ENCODE measurements at places on chromosomes 13 and 19.

GRCh38 chr13:91211510-91211909 lies 136.0 kb upstream of the MIR17HG start:
- DNase-seq: no peak

- no peak for DNase-seq
These were observed 5.4 kb downstream of the CCDC61 start for GRCh38 chr19:46000491-46001246.

- DNase-seq: no peak
These were observed 549.1 kb upstream of the MIR17HG start for GRCh38 chr13:90798381-90798780.

GRCh38 chr13:76944456-76944855 lies 3.9 kb upstream of the ACOD1 start:
- DNase-seq: no peak

GRCh38 chr13:75025956-75026355 lies 456.0 kb downstream of the TBC1D4 start:
- no peak for DNase-seq

GRCh38 chr13:113634279-113635047 lies 23.5 kb downstream of the ATP4B start:
- DNase-seq: no peak
